ENCODE measurements at places on chromosomes 2 and 18.

GRCh38 chr18:24992491-24992890, 359.5 kb downstream of the ZNF521 start:
- DNase-seq = no peak

DNA sequence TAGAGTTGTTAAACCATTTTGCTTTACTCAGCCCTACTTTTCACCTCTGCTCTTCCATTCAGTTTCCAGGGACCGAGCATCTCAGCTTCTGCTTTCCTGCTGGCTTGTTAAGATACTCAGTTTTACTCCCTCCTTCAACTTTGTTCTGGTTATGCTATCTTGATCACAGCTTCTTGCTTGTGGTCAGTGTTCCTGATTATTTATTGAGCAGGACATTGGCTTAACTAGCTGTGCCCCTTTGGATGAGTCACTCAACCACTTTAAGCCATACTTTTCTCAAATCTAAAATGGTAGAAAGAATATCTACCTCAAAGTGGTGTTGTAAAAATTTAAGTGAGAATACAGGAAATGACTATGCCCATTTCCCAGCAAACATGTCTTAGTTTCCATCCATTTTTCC, 124.0 kb downstream of the KYNU start:
- no peak for DNase-seq

GRCh38 chr2:40283111-40283909, 168.6 kb downstream of the SLC8A1 start:
- no peak for DNase-seq

- DNase-seq = no peak
These were observed 25.1 kb upstream of the DPYSL5 start for GRCh38 chr2:26822877-26823276.
